ENCODE measurements at places on chromosomes 4 and X. TPM values are rescaled to one million over a fixed set of nuclear protein-coding genes. Genes with fewer than 3 reads are reported as not detected.

Gene SMIM31
- total RNA-seq, result 21.8 TPM

Gene ARHGAP36
- 0.89 TPM for total RNA-seq

Gene RFC1
- 31.0 TPM for total RNA-seq

Gene SAGE1
- total RNA-seq, result not detected

Gene SLC16A2
- total RNA-seq, result 23.2 TPM

Gene MAB21L2
- 2.0 TPM for total RNA-seq

Gene CXCL11
- not detected for total RNA-seq

Gene MAGEA2
- total RNA-seq, result not detected

Gene ARHGAP6
- total RNA-seq, result 12.0 TPM

Gene ZNF674
- 4.7 TPM for total RNA-seq

Gene DDIT4L
- 0.35 TPM for total RNA-seq

Gene SNCA
- total RNA-seq, result 6.1 TPM

Gene CFAP99
- 1.3 TPM for total RNA-seq

Gene OPRPN
- not detected for total RNA-seq

Gene PALLD
- 250 TPM for total RNA-seq

Gene ASMT
- total RNA-seq, result not detected

Gene JCHAIN
- total RNA-seq, result 12.3 TPM

Gene GYPE
- total RNA-seq, result 0.43 TPM

Gene PPEF1
- not detected for total RNA-seq

Gene EXOC1
- 33.0 TPM for total RNA-seq

Gene ADAM29
- not detected for total RNA-seq

Gene GSX2
- not detected for total RNA-seq

Gene TCEAL6
- not detected for total RNA-seq

Gene NHS
- 5.6 TPM for total RNA-seq

Gene CT55
- total RNA-seq, result not detected

Gene EDA
- total RNA-seq, result 8.4 TPM

Gene GPR143
- 1.8 TPM for total RNA-seq

Gene TCEAL8
- total RNA-seq, result 52.5 TPM

Gene MRFAP1
- 244 TPM for total RNA-seq

Gene CXXC4
- 0.83 TPM for total RNA-seq

Gene ARR3
- total RNA-seq, result not detected

Gene NIPAL1
- total RNA-seq, result 9.2 TPM

Gene PNCK
- 28.3 TPM for total RNA-seq

Gene FGFBP2
- 0.58 TPM for total RNA-seq

Gene LRRC66
- total RNA-seq, result 1.9 TPM

Gene FAM9C
- not detected for total RNA-seq

Gene LGI2
- total RNA-seq, result 18.4 TPM

Gene PQBP1
- total RNA-seq, result 77.5 TPM

Gene KIT
- total RNA-seq, result 24.4 TPM

Gene RPA4
- total RNA-seq, result 0.98 TPM

Gene STAP1
- 0.75 TPM for total RNA-seq
